T-helper 17 cell (primary cell): ENCODE measurements at places on chromosomes 7 and 10.
A peak's percentile ranks its signal among the peaks of the same experiment; 100 is the strongest.

- H3K36me3 ChIP-seq, result no peaks in the 10 kb centered on the region
- no peak for DNase-seq
- H3K4me1 ChIP-seq, result peaks cover 11% of the 10 kb centered on the region
- no peak overlapping the region for H3K4me3 ChIP-seq
- H3K27ac ChIP-seq, result no peak overlapping the region
These were observed 17.7 kb upstream of the GTPBP4 start for GRCh38 chr10:970311-971149.

DNA sequence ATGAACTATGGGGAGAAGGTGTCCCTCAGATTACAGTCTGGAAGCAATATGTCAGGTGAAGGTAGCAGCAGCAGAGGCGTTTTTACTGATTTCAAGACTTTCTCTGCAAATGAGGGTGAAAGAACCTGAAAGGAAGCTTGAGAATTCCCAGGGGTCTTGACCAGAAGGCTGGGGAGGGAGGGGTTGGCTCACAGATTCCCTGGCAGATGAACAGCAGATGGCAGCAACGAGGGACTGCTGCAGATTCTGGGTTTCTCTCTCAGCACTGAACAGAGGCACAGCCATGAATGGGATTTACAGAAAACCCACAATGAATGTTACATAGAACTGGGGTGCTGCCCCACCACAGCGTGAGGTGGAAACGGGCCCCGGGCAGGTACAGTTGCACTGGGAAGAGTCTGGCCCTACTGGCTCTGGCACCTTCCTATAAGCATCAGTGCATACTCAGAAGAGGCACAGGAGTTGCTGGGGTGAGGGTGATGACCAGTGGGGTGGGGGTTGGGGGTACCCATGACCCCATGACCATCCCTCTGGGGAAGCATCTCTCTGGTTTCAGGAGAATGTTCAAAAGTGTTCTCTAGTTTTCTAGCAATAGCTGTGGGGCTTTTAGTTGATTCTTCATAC lies 317.8 kb downstream of the SH2D4B start:
- H3K4me3 ChIP-seq, result no peak overlapping the region
- peaks cover 34% of the 10 kb centered on the region for H3K27me3 ChIP-seq
- H3K36me3 ChIP-seq, result no peaks in the 10 kb centered on the region
- H3K27ac ChIP-seq, result no peak overlapping the region

GRCh38 chr7:138756591-138757242 lies 41.1 kb upstream of the TMEM213 start:
- no peak overlapping the region for H3K4me3 ChIP-seq
- peaks cover 18% of the 10 kb centered on the region for H3K4me1 ChIP-seq
- no peak for DNase-seq
- no peaks in the 10 kb centered on the region for H3K36me3 ChIP-seq

GRCh38 chr7:26311798-26312197 lies 20.1 kb downstream of the SNX10 start:
- H3K36me3 ChIP-seq, result peaks cover 4% of the 10 kb centered on the region
- H3K4me1 ChIP-seq, result peaks cover 10% of the 10 kb centered on the region
- H3K27ac ChIP-seq, result no peak overlapping the region
- no peaks in the 10 kb centered on the region for H3K27me3 ChIP-seq
- no peak for DNase-seq

DNA sequence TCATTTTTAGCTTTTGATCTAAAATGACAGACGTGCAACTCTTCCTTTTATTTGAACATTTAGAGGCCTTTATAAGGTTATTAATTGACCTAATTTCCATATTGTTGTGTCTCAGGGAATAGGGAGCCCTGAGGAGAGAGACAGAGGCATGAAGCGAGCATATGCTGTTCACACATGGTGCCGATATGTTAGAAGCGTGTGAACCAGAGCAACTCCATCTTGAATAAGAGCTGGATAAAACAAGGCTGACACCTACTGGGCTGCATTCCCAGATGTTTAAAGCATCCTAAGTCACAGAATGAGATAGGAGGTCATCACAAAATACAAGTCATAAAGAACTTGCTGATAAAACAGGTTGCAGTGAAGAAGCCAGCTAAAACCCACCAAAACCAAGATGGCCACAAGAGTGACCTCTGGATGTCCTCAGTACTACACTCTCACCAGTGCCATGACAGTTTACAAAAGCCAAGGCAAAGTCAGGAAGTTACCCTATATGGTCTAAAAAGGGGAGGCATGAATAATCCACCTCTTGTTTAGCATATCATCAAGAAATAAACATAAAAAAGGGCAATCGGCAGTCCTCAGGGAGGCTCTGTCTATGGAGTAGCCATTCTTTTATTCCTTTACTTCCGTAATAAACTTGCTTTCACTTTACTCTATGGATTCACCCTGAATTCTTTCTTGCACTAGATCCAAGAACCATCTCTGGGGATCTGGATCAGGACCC lies 80.1 kb downstream of the SEC61G start:
- H3K36me3 ChIP-seq, result no peaks in the 10 kb centered on the region
- no peak for DNase-seq
- H3K4me3 ChIP-seq, result no peak overlapping the region
- H3K27ac ChIP-seq, result no peak overlapping the region
- H3K4me1 ChIP-seq, result no peaks in the 10 kb centered on the region

- no peak for DNase-seq
- peaks cover 4% of the 10 kb centered on the region for H3K36me3 ChIP-seq
- peaks cover 6% of the 10 kb centered on the region for H3K4me1 ChIP-seq
- no peaks in the 10 kb centered on the region for H3K27me3 ChIP-seq
- H3K27ac ChIP-seq, result peak overlapping the region; percentile 29
- H3K4me3 ChIP-seq, result no peak overlapping the region
These were observed 22.0 kb downstream of the PDIA4 start for GRCh38 chr7:149006345-149006725.

GRCh38 chr10:124285587-124286527 lies 132.9 kb downstream of the OAT start:
- DNase-seq, result no peak
- H3K36me3 ChIP-seq, result no peaks in the 10 kb centered on the region
- no peak overlapping the region for H3K27ac ChIP-seq
- peak overlapping the region; percentile 61 for H3K4me3 ChIP-seq
- H3K4me1 ChIP-seq, result no peaks in the 10 kb centered on the region
- H3K27me3 ChIP-seq, result peaks cover 19% of the 10 kb centered on the region

GRCh38 chr7:29138588-29138987 lies 7.7 kb downstream of the CPVL start:
- peaks cover 12% of the 10 kb centered on the region for H3K27me3 ChIP-seq
- DNase-seq, result no peak
- H3K4me3 ChIP-seq, result no peak overlapping the region
- H3K27ac ChIP-seq, result no peak overlapping the region
- H3K4me1 ChIP-seq, result no peaks in the 10 kb centered on the region
